Foreskin keratinocyte (primary cell): ENCODE measurements at places on chromosomes 7 and 10. TPM values are rescaled to one million over a fixed set of nuclear protein-coding genes. Genes with fewer than 3 reads are reported as not detected.

DNA sequence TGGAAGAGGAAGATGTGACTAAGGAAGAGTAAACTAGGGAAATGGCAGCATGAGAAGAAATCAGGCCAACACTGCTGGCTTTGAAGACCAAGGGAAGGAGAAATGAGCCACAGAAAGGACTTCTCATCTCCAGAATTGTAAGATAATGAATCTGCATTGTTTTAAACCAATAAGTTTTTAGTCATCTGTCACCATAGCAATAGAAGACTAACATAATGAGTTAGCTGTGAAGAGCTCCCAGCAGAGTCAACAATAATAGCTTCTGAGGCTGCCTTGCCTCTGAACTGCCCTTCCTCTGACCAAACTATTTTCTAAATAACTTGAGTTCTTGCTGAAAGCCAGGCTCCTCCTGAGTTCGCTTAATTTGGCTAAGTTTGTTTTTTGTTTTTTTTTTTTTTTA is 103.6 kb downstream of the CACNA2D1 start:
- no peak for DNase-seq

Gene ANKRD61
- polyA plus RNA-seq, result 0.06 and 0.09 TPM in 2 replicates

Gene NEBL
- polyA plus RNA-seq, result 0.08 and 0.09 TPM in 2 replicates

Gene SPACDR
- polyA plus RNA-seq, result 0.77 and 1.1 TPM in 2 replicates

Gene UTF1
- polyA plus RNA-seq, result not detected in 2 replicates
